Suppressor macrophage (primary cell): ENCODE measurements at places on chromosomes 2 and 18.

- no peak for DNase-seq
Observed at GRCh38 chr18:49052891-49053644, 102.3 kb upstream of the SMAD7 start.

- DNase-seq = no peak
Observed at GRCh38 chr2:193847130-193847529, 1652.4 kb upstream of the TMEFF2 start.

DNA sequence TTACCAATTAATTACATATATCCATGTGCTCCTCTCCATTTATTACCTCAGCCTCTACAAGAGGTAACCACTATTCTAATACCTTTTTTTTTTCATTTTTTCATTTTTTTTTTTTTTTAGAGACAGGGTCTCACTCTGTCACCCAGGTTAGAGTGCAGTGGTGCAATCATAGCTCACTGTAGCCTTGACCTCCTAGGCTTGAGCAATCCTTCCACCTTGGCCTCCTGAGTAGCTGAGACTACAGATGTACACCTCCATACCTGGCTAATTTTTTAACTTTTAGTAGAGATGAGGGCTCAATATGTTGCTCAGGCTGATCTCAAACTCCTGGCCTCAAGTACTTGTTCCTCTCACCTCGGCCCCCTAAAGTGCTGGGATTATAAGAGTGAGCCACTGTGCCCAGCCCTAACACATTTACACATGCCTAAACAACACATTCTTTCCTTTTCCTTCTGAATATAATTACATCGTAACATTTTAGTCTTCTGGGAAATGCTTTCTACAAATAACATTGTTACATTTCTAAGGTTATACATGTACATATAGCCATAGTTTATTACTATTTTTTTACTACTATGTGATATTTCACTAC, 10.5 kb downstream of the PPIL3 start:
- DNase-seq = no peak

DNA sequence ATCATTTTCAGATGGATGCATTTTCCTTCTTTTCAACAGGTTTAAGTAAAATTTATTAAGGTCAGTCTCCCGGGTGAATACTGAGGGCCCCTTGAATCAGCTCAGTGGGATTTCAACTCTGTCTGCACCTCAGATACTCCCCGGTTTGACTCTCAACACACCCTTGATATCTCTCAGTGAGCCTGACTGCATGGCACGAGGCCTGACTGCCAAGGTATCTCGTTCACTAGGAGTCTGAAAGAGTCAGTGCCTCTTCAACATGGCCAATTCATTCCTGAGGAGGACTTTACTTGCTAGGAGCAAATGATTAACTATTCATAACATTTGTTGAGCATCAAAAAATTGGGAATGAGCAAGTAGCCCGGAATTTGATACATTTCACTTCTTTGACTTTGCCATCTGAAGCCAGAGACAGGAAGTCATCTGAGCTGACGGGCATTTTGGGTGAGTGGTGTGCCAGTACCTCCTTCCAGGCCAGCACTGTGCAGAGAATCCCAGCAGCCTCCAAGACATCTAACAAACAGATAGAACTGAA, 81.0 kb downstream of the VAPA start:
- no peak for DNase-seq

GRCh38 chr2:163348857-163349380, 386.9 kb downstream of the FIGN start:
- DNase-seq = peak; percentile 92

DNA sequence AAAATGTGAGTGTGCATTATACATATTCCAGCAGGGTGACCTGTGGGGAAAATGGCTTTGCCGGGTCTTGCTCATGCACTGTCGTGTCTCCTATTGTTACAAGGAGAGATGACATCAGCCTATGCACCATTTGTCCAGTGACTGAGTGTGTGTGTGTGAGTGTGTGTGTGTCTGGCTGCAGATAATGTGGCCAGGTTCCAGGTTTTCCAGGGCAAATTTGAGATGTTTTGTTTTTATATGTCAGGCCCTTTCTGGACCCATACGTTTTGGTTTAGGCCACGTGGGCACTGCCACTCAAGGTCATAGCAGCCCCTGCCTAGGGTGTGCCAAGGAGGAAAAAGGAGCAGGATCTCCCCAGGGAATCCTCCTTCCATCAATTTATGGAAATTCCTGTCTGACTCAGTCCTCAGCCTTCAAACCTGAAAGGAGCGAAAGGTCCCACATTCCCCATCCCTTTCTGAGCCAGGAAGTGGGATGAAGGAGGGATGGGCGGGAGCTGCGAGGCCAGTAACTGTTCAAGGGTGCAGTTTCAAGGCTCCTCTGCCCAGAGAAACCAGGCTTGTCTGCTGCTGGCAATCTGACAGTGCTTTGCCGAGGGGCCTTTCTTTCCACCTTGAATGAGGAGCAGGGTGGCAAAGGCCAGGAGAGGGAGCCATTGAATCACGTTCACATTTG, 93.0 kb upstream of the SMAD2 start:
- peak; percentile 54 for DNase-seq

DNA sequence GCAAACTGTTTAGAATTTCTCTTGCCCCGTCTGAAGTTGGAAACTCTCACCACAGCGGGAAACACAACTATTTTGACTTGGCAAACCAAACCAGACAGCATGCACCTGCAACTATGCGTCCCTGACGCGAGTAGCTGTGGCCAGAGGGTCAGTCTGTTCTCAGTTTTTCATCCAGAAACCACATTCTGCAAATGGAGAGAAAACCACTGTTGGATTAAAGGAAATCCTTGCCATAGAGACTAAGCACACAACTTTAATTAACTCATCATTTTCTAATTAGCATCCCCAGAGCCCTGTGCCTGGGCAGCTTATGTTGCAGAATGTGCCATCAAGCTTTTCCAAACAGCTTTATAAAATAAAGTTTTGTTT, 415.7 kb upstream of the TCF4 start:
- no peak for DNase-seq

- DNase-seq = no peak
Observed at GRCh38 chr2:71892423-71892730, 255.3 kb downstream of the CYP26B1 start.

DNA sequence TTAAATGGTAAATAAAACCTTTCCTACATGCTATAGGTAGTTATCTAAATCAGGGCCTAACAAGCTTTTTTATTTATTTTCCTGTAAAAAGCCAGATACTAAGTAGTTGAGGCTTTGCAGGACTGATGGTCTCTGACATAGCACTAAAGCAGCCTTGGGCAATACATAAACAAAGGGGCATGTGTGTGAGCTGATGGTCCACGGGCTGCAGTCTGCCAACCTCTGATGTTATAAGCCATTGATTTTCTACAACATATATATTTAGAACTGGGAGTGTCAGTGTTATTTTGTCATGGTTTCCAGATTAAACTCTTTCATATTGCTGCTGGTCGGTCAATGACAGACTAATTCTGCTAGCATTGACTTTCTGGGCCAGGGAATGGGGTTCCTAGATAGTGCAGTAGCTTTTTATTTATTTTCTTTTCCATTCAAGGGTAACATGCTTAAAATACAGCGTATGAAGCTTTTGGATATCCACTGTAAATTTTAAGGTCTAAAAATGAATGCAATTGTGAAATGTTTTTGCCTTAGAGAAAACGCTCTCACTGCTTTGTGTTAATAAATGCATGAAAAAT, 134.0 kb downstream of the NEDD4L start:
- DNase-seq = no peak
